ENCODE measurements at places on chromosomes 7 and 10. TPM values are rescaled to one million over a fixed set of nuclear protein-coding genes. Genes with fewer than 3 reads are reported as not detected.
A peak's percentile ranks its signal among the peaks of the same experiment; 100 is the strongest.

The NAMPT gene
- 84.4 TPM for total RNA-seq

The BMPER gene
- 157 TPM for total RNA-seq

The EGR2 gene
- total RNA-seq: 0.90 TPM

The PUS7 gene
- total RNA-seq: 5.8 TPM

The CPA5 gene
- total RNA-seq: 0.09 TPM

The NODAL gene
- total RNA-seq: not detected

The NUP42 gene
- total RNA-seq: 27.6 TPM

The SAP25 gene
- total RNA-seq: not detected

The AKR1C2 gene
- total RNA-seq: 376 TPM

The SPDYE16 gene
- 0.09 TPM for total RNA-seq

- peak; percentile 56 for DNase-seq
Observed at GRCh38 chr7:84393786-84394185, 199.2 kb upstream of the SEMA3A start.

DNA sequence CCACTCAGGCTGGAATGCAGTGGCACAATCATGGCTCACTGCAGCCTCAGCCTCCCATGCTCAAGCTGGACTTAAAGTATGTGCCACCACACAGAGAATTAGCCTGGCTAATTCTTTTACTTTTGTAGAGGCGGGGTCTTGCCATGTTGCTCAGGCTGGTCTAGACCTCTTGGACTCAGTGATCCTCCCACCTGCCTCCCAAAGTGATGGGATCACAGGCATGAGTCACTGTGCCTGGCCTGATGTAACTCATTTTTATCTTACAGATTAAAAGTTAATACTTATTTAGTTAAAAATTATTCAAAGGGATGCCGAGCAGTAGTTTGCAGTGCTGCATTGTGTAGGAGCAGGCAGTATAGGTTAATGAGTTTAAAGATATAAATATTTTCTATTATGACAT, 12.6 kb upstream of the PLXDC2 start:
- no peak for DNase-seq

GRCh38 chr7:98137826-98138151, 31.1 kb downstream of the LMTK2 start:
- no peak for DNase-seq

- DNase-seq: no peak
Observed at GRCh38 chr10:80579849-80580637, 42.3 kb downstream of the SH2D4B start.

- peak; percentile 92 for DNase-seq
Observed at GRCh38 chr10:36779238-36779846, 346.1 kb upstream of the ANKRD30A start.

DNA sequence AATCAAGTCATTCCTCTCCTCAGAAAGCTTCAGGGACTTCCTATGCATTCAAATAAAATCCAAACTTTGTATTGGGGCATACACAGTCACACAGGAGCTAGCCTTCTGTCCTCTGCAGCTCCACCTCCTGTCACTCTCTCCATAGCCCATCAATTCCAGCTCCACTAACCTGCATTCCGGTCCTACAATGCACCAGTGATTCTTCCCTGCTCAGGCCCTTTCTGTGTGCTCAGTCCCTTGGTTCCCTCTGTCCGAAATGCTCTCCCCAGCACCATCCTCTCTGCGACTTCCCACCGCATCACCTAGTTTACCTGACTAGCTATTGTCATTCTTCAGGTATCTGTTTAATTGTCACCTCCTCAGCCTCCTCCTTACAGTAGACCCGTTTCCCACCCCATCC, 26.4 kb upstream of the YAE1 start:
- no peak for DNase-seq

- DNase-seq: no peak
Observed at GRCh38 chr7:145539910-145540309, 576.7 kb upstream of the CNTNAP2 start.

GRCh38 chr10:87873656-87874055, 10.2 kb downstream of the PTEN start:
- DNase-seq: no peak

- no peak for DNase-seq
Observed at GRCh38 chr7:28480595-28480994, 68.3 kb downstream of the CREB5 start.

GRCh38 chr7:27104341-27105058, 2.0 kb upstream of the HOXA2 start:
- peak; percentile 88 for DNase-seq

- peak; percentile 11 for DNase-seq
Observed at GRCh38 chr7:80411621-80412020, 100.2 kb downstream of the GNAT3 start.

DNA sequence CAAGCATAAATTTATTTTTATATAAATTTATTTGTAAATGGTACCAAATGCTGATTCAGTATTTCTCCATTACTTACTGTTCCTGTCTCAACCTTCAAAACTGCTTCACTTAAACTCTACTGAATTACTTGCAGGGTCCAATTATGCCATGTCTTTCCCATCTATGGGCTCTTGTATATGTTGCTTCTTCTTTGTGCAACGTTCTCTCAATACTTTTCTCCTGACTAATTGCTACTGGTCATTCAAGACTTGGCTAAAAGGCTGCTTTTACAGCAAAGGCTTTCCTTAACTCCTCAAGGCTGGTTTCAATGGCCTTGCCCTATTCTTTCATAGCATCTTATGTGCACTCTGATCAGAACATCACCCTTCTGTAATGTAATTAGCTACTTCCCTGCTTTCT, 67.9 kb downstream of the RNLS start:
- DNase-seq: no peak

- peak; percentile 45 for DNase-seq
Observed at GRCh38 chr10:48612236-48612943, 7.5 kb upstream of the ARHGAP22 start.

GRCh38 chr10:121668314-121669027, 70.2 kb upstream of the FGFR2 start:
- DNase-seq: no peak

- no peak for DNase-seq
Observed at GRCh38 chr7:139230023-139230422, 1.0 kb upstream of the UBN2 start.

DNA sequence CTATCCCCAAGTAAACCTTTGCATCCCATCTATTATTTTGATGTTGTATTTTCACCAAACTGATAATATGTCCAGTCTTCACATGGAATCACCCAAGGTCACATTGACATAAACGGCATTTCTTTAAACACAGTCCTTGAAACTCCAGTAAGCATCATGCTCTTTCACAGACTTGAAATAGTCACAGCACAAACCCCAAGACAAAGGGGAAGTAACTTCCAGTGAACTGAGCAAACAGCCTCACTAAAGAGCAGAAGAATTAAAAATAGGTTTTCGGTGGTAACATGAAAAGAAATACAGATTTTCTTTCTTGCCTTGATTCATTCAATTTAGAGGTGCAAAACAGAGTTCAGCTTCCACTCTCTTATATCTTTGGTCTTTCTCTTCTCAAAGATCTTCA, 253.7 kb downstream of the SFMBT2 start:
- no peak for DNase-seq

Data from fibroblast of the aortic adventitia (primary cell).